ENCODE measurements at places on chromosomes 3 and 15. TPM values are rescaled to one million over a fixed set of nuclear protein-coding genes. Genes with fewer than 3 reads are reported as not detected.

DNA sequence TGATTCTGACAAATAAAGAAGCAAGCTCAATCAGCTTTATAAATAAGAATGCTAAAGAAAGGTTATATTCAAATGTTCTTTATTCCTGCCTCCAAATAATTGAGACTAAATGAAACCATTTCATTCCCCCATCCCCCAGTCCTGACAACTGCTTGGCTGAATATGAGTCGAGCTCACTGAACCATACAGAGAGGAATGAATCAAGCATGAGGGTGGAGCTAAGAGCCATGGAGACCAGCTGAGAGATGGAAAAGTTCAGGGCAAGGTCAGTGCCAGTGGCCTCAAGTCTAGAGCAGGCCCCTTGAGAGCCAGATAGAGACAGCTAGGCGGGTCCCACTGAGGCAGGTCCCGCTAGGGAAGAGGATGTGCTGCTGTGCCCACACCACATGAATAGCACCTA is 188.7 kb upstream of the EIF1B start:
- DNase-seq: peak; percentile 36

- DNase-seq: no peak
Observed at GRCh38 chr3:196603683-196604082, 35.2 kb downstream of the FBXO45 start.

- DNase-seq: no peak
Observed at GRCh38 chr3:129966876-129967275, 7.6 kb upstream of the TRH start.

GRCh38 chr3:151169262-151169947 is 33.6 kb downstream of the GPR171 start:
- no peak for DNase-seq

- no peak for DNase-seq
Observed at GRCh38 chr3:126346466-126346865, 10.7 kb downstream of the KLF15 start.

DNA sequence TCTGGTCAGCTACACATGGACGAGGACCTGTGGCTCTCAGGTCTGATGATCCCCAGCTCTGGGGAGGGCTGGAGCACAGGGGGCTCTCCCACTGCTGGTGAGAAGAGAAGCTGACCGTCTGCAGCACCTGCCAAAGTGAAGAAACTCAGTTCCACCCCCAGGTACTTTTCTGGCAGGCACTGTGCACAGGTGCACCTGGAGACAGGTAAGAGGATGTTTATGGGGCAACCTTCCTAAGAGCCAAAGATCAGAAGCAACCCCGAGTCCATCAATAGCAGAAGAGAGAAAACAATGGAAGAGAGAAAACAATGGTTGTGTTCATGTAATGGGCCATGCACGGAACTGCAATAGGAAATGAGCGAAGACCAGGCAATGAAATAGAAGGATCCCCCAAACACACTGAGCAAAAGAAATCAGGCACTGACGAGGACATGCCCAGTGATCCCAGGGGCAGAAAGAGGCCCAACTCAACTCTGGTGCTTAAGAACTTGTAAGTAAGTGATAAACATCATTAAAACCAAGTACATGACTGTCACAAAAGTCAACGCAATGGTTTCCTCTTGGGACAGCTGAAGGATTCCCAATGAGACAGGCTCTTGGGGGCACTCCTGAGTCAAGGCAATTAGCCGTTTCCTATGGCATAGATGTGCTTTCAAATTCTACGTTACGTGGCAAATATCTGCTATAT is 95.0 kb upstream of the ALDH1A3 start:
- no peak for DNase-seq

DNA sequence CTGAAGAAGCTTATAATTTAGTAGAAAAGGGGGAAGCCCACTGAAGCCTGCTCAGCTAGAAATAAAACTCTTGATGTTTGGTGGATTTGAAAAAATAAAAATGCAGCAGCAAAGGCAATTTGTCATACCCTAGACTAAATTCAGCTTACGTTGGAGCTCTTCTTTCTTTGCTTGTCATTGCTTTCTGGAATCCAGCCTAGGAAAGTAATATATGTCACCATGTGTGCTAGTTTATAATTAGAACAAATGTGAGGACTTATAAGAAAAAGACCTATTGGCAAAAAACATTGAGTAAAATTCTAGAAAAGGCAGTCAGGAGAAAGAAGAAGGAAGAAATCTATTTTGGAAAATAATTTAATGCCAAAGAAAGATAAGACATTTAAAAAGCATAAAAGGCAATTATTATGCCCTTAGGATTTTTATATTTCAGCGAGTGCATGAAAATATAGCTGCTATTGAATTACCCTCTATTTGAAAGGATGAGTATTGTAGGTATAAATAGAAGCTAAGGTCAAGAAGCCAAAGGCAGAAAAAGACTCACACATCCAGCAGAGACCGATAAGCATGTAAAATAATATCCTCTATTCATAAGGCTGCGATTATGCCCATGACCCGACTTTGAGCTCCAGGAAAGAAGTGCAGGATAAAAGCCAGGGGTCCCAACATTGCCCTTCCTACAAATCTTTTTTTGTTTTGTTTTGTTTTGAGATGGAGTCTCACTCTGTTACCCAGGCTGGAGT is 10.6 kb upstream of the BTBD1 start:
- DNase-seq: no peak

DNA sequence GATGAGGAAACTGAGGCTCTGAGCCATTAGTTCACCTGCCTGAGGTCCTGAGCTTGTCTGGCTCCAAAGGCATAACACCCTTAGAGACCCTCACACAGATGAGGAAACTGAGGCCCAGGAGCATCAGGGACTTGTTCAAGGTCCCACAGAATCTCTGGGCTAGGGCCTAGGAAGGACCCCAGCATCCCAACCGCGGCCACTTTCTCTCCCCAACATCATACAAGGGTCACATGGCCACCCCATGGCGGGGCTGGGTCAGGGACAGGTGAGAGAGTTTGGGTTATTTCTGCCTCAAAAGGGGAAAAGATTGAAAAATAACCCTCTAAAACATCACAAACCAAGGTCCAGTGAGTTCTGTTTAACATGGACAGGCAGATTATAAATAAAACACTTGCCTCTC is 6.7 kb downstream of the LINGO1 start:
- no peak for DNase-seq

DNA sequence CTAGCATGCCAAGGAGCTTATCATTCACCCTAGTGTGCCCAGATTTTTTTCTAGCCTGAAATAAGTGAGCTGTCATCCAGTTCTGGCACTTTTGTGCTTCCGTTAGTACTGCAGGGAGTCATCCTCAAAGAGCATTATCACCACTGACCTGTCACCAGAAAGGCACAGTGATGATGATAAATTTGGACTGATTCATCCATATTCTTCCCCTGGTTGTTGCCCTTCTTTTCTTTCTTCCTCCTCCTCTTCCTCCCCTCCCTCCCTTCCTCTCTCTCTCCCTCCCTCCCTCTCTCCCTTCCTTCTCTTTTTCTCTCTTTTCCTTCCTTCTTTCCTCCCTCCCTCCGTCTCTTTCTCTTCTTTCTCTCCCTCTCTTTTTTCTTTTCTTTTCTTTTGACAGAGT is 21.3 kb downstream of the SLC35G2 start:
- DNase-seq: no peak

GRCh38 chr15:92541291-92542200 is 114.0 kb downstream of the FAM174B start:
- DNase-seq: no peak

GRCh38 chr3:46714728-46715506 is 2.8 kb downstream of the PRSS50 start:
- no peak for DNase-seq

GRCh38 chr3:94862703-94863102 is 799.8 kb downstream of the NSUN3 start:
- DNase-seq: no peak

- DNase-seq: no peak
Observed at GRCh38 chr15:40198355-40199085, 37.7 kb downstream of the BUB1B start.

DNA sequence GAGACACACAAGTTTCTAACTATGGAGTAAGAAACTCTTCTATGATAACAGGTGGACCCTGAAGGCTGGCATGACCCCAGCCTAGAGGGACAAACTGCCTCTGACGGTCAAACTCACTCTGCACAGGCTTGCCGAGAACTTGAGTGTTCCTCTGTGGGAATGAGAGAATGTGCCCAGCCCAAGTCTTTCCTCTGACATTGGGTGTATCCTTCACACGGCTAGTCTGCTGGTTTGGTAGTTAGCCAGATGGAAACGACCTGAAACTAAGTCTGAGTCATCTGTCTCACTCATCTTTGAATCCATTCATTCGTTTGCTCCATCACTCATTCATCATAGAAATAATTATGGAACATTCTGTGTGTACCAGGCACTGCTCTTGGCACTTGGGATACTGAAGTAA is 198.4 kb downstream of the ATP10A start:
- no peak for DNase-seq

GRCh38 chr3:17040322-17040989 is 155.7 kb downstream of the PLCL2 start:
- no peak for DNase-seq

GRCh38 chr15:31102374-31103342 is 1.1 kb upstream of the TRPM1 start:
- no peak for DNase-seq

DNA sequence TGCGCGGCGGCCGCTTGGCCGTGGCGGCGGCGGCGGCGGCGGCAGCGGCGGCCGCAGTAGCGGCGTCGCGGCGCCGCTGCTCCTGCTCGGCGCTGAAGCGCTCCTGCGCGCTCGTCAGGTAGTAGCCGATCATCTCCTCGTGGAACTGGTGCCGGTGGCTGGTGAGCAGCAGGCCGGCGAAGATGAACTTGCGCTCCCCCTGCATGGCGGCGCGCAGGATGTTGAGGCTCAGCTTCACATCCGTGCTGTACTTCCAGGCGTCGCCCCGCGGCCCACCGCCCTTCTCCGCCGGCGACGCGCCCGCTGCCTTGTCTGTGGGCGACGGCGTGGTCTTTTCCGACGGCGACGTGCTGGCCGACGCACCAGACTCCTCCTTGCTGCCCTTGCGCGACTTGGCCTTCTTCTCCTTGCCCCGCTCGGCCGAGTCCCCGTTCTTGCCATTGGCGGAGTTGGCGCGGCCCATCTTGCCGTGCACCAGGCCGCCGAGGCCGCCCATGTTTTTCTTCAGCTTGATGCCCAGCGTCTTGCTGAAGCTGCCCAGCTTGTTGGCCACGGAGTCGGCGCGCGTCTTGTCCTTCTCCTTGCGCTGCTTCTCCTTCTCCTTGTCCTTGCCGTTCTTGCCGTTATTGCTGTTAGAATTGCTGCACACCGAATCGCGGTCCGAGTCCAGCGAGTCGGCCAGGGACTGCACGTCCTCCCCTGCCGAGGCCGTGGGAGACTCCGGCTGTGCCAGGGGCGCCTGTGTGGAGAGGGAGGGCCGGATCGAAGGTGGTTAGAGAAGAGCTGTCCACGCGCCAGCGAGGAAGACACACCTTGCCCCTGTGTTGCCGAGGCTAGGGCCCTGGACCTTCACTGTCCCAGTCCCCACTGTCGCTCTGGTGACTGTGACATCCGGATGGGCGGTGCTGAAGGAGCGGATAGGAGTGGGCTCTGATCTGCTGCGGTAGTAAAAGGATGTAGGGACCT is 157.6 kb downstream of the KLF13 start:
- no peak for DNase-seq

- DNase-seq: no peak
Observed at GRCh38 chr3:72408983-72409779, 439.1 kb downstream of the SHQ1 start.

GRCh38 chr15:96495386-96495785 is 164.9 kb downstream of the NR2F2 start:
- DNase-seq: no peak

DNA sequence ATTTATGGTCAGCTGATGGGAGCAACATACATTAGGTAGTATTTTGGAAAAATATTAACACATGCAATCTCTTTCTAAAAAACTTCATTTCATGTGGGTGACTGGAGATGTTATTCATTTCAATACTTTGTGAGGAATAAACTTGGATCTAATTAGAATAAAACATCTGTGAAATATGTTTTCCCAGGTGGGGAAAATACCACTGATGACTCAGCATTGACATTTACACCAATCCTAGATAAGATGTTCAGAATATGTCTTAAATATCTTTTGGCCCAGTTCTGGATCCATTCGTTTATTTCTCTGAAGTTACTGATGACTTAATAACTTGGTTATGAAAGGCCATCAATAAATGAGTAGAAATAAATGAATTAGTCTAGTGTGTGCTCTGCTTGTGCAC is 247.6 kb downstream of the CHST2 start:
- no peak for DNase-seq

GRCh38 chr3:195113536-195114425 is 157.2 kb downstream of the XXYLT1 start:
- DNase-seq: no peak

DNA sequence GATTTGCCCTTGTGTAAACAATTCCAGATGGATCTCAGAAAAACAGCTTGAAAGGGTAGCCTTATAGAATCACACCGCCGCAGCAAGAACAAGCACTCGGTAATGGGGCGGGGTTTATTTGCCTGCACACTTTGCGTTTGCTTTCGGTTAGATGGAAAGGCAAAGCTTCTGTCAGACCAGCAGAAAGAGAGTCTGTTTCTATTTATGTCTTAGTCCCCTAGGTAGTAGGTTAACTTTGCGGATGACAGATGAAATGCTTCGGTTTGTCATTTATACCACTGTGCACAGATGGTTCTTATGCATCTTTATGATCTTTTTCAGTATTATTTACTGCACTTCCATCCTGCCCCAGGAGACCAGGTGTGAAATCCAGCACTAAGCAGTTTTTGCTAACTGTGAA is 62.2 kb downstream of the PYDC2 start:
- no peak for DNase-seq

PP2D1 gene
- polyA plus RNA-seq: 0.29 TPM

LMAN1L gene
- polyA plus RNA-seq: not detected

ARHGEF26 gene
- polyA plus RNA-seq: 16.0 TPM

FBXO40 gene
- 0.03 TPM for polyA plus RNA-seq

PIGZ gene
- polyA plus RNA-seq: 2.3 TPM

GOLGA8N gene
- polyA plus RNA-seq: 15.7 TPM

SLC15A2 gene
- polyA plus RNA-seq: 9.5 TPM

KLHDC8B gene
- polyA plus RNA-seq: 41.8 TPM

DUSP7 gene
- polyA plus RNA-seq: 19.5 TPM

SPSB4 gene
- 17.3 TPM for polyA plus RNA-seq
